ENCODE measurements at places on chromosomes 5 and 9. TPM values are rescaled to one million over a fixed set of nuclear protein-coding genes. Genes with fewer than 3 reads are reported as not detected.

GRCh38 chr9:124940521-124940893, 376 bp downstream of the GOLGA1 start:
- DNase-seq: no peak

The OTP gene
- not detected for polyA plus RNA-seq

The TTC16 gene
- polyA plus RNA-seq: not detected

The TMEM252 gene
- not detected for polyA plus RNA-seq

DNA sequence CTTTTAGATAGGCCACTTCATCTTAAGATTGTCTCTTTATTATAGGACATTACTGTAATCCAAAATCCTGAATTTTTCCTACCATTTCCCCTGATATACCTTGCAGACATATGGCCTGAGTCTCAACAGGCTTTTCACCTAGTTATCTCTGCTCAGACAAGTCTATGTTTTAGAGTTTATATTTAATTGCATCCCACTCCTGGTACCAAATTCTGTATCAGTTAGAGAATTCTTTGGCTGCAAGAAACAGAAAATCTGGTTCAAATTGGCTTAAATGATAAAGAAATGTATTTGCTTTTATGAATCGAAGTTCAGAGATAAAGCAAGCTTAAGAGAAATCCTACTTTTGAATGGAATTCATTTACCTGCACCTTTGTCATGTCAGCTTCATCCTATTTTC, 102.2 kb upstream of the OSMR start:
- no peak for DNase-seq

Data from endothelial cell of umbilical vein (primary cell).